ENCODE measurements at places on chromosomes 5 and 9.

GRCh38 chr9:36100532-36100931 is 36.0 kb upstream of the GLIPR2 start:
- no peak for DNase-seq

DNA sequence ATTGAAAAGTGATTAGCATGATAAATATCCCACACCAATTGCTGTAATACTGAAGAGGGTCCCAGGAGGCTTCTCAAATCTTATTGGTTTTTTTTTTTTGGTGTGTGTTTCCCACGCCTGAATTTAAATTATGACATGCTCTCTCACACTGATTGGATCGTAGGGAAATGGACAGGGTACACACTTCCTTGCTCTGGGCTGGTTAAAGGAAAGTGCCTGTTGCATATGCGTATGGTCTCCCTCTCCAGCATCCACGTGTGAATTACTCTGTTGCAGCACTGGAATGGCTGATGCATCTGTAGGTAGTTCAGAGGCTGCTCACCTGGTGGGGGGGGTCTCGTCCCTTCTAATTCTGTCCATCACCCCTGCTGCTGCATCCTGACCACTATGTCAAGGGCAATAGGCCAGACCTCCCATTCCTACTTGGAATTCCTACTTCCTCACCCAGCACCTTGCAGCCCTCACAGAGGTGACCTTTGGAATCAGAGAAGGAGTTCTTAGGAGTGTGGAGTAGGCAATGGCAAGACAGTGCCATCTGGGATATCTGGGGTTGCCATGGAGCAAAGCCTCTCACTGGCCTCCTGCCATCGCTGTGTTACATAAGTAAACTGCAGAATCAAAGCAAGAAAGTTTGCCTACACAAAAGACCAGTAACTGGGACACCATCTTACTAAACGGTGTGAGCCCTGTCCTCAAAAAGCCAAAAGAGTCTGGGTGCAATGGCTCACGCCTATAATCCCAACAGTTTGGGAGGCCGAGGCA is 71.4 kb upstream of the FBXW11 start:
- DNase-seq = no peak

DNA sequence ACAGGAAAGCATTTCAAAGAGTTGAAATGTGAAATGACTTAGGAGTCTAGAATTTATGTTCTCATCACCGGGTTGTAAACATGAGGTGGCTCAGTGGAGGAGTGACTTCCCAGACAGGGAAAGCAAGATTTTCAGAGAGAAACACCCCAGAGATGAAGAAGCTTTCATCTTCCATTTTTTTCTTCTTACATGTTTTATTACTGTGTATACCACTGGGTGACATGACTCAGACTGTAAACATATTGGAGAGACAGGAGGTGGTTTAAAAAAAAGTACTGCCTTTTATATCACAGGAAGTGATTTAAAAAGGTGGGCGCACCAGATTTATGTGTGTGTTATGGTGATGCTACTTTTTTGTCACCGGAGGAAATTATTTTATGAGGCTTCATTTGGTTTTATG is 209.1 kb upstream of the TUT7 start:
- DNase-seq = no peak

DNA sequence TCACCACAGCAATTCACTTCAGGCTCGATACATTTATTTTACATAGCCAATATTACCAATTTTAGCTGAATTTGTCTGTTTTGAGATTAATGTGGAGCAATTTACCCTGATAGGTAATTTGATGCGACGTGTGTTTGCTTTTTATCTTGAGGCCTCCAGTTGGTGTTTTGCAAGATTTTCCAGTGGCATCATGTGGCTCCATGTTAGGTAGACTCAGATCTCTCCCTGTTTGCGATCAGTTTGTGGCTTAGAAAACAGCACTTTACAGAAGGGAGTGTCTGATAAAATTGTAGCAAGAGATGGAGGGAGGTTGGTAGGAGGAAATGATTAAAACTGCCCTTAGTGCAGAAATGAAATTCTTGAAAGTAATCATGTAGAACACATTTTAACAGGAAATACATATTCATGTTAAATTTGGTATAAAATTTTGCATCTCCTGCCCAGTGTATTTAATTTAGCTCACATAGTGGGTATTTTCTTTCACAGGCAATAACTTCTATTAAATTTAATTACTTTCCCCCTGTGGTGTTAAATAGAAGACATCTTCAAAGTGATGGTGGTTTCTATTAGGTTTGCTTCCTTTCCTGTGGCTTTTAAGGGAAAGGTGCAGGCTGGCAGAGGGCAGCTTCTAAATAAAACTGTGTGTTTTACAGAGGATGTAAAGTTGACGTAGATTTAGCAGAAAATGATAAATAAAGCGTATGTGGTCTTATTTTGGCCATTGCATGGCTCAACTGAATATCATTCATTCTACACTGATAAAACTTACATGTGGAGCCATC is 135.8 kb downstream of the KDM4C start:
- DNase-seq = no peak
